Sigmoid colon (tissue), 7 donors: ENCODE measurements at places on chromosomes 4 and X. TPM values are rescaled to one million over a fixed set of nuclear protein-coding genes. Genes with fewer than 3 reads are reported as not detected.

- DNase-seq = no peak
Observed at GRCh38 chrX:148609515-148610327, 109.3 kb downstream of the AFF2 start.

GRCh38 chrX:124223524-124223923 lies 108.9 kb upstream of the TEX13D start:
- DNase-seq = no peak

DNA sequence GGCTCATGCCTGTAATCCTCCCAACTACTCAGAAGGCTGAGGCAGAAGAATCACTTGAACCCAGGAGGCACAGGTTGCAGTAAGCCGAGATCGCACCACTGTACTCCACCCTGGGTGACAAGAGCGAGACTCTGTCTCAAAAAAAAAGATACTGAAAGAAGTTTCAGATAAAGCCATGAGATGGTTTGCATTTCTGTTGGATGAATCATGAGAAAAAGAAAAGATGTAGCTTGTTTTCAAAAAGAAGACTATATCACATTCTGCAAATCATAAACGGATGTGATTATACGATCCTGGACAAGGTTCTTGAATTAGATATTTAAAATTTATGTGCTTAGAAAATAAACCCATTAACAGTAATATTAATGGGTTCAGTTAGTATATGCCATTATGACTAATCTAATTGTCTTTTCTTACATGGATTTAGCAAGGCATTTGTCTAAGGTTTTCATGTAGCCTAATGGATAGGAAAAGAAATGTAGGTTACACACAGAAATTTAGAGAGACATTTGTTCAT lies 345.9 kb downstream of the SLC7A11 start:
- DNase-seq = no peak

DNA sequence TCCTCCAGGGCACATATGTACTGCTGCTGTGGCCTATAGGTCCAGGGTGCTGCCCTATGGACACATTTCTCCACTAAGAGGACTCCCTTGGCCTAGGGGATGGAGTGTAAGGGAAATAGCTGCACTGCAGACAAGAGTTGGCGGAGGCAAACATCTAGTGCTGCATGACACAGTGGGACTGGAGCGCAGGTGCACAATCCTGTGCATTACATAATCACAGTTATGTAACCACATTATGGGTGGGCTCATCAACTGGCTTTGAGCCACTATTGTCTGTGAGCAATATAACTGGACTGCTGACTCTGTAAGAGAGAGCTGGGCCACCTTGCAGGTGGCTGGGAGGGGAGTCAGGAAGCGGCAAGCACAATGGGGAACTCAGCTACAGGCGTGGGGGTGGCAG lies 3.2 kb upstream of the TIGD2 start:
- DNase-seq = no peak

DNA sequence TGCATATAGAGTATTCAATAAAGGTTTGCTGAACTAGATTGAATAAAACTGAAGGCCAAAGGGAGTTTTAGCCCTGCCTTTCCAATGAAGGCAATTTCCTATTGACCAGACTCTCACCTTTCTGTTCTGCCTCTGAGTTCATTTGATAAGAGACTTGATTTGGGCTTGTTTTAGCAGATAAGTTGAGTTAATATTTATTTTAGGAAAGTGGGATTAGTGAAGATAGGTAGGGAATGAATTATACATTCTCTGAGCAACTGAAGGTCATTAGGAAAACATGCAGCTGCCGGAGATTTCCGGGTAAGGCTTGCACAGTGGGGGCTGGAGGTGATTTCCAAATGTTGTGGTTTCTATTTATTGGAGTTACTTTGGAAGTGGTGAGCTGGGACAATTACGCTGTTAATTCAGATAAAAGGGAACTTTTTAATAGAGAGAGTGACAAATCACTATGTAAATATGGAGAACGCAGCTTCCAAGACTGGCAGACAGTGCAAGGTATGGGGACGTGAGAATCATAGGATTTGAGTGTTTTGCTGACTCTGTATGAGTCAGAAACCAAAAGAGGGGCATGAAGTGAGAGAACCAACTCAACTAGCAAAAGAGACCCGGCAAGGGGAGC lies 553.6 kb upstream of the BOD1L1 start:
- DNase-seq = no peak

DNA sequence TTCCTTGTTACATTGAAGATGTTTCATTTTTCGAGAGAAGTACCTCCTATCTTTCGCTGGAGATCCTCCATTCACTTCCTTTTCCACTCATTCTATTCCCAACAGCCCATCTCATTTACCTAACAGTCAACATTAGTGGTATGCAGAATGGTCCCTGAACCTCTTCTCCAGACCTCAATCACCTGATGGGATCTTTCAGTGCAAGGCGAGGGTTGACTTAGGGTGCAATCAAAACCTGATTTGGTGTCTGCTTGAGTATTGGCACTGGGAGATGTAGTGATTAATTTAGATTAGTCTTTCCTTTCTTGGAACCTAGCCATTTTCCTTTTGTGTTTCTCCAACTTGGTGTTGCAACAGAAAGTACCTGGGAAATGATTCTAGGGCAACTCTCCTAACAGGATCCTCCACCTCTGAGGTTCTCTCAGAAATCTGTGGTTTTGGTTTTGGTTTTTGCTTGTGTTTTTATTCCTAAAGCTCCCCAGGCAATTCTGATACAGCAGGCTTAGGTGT lies 18.4 kb downstream of the DDX3X start:
- no peak for DNase-seq

GRCh38 chr4:147772459-147772969 lies 40.6 kb downstream of the ARHGAP10 start:
- DNase-seq = no peak

GRCh38 chr4:15339737-15340136 lies 88.1 kb upstream of the C1QTNF7 start:
- no peak for DNase-seq

GRCh38 chr4:151725087-151725486 lies 35.7 kb downstream of the GATB start:
- no peak for DNase-seq

DNA sequence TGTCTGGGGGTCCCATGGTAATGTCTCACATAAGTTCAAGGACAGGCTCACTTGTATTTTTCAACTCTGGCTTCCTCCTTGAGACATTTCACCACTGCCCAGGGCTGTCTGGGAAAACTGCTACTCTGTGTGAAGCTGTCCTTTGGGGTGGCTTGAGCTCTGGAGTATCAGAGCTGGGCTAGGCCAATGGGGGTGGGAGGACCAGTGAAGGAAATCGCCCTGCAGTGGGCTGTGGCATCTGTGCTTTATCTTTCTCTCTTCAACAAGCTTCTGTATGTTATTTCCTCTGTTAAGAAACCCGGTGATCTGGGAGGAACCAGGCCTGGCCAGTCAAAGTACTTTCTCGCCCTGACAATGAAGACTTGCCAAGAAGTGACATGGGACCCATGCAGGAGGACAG lies 87.4 kb downstream of the SMIM20 start:
- no peak for DNase-seq

DNA sequence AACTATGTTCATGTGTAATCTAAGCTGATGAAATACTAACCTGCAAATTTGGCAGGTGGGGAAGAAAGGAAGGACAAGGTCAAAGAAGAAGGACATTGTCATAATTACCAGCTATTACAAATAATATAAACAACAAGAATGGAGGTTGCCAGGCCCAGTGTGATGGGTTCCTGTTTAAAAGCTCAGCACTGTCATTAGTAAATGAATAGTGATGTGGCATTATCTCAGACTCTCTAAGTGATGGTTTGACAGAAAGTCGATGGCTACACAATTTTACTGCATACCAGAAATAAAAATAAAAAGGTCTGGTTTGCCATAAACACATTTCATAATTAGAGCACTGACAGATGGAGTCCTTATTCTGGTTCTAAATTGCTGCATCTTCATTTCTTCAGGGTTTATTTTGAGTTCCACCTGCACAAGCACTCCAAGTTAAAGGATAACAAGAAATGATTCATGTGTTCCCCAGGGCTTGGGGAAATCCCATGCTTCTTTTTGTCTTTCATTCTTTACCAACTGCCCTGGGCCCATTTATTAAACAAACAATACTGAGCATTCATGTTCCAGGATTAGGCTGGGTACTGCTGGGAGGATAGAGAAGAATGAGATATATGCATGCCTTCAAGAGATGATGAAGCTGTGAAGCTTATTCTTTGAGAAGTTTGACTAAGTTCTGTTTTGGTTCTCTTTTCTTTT lies 367.8 kb upstream of the RASGEF1B start:
- DNase-seq = no peak

Gene REPS2
- total RNA-seq = 5.0 TPM

Gene VCX2
- total RNA-seq = not detected

Gene RPA4
- 3.9 TPM for total RNA-seq

Gene DDX53
- not detected for total RNA-seq
